ENCODE measurements at places on chromosomes 5 and 9.

GRCh38 chr9:136728548-136729123 lies 14.1 kb downstream of the LCN10 start:
- DNase-seq, result no peak

GRCh38 chr9:37730839-37731238 lies 22.8 kb upstream of the TRMT10B start:
- no peak for DNase-seq

GRCh38 chr5:164708831-164709230 lies 1203.4 kb downstream of the MAT2B start:
- DNase-seq, result no peak

- no peak for DNase-seq
Measured at GRCh38 chr5:138463419-138464007, 1.8 kb upstream of the EGR1 start.

DNA sequence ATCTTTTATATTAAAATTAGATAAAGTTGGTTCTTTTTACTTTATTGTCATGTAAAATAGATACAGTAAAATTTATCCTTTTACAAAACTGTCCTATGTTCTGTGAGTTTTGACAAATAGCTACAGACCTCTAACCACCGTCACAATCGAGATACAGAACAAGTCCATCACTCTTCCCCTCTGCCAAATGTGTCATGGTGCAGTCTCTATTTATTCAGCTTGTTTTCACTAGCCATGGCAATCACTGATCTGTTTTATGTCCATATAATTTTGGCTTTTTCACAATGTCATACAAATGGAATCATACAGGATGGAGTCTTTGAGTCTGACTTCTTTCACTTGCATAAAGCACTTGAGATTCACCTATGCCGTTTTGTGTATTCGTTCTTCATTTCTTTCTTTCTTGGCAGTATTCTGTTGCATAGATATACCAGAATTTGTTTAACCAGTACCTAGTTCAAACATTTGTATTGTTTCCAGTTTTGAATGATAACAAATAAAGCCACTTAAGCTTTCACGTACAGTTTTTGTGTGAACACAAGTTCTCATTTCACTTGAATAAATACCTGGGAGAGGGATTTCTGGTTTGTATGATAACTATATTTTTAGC lies 273.2 kb upstream of the MPDZ start:
- DNase-seq, result no peak

GRCh38 chr5:127088251-127088650 lies 14.9 kb upstream of the C5orf63 start:
- DNase-seq, result no peak

- no peak for DNase-seq
Measured at GRCh38 chr5:119752921-119753886, 123.8 kb downstream of the FAM170A start.

- no peak for DNase-seq
Measured at GRCh38 chr9:136620441-136621018, 42.2 kb upstream of the EGFL7 start.

- DNase-seq, result no peak
Measured at GRCh38 chr9:14303521-14303920, 10.4 kb downstream of the NFIB start.

DNA sequence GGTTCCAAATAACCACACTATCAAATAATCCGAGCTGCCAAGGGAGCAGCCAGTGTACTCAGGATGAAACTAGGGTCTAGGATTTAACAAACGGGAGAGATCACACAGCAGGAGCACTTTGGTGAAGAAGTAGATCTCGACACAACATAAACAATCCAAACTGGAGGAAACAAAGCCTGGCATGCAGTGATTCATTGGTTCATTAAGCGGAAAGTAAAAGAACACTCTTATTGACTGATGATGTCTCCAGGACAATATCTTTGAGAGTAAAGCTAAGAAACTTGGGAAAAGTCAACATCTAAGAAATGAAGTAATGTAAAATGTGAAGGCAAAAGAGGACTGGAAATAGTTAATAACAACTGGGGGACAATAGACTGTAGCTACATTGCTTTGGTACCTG lies 1478.3 kb upstream of the CDH9 start:
- DNase-seq, result no peak

DNA sequence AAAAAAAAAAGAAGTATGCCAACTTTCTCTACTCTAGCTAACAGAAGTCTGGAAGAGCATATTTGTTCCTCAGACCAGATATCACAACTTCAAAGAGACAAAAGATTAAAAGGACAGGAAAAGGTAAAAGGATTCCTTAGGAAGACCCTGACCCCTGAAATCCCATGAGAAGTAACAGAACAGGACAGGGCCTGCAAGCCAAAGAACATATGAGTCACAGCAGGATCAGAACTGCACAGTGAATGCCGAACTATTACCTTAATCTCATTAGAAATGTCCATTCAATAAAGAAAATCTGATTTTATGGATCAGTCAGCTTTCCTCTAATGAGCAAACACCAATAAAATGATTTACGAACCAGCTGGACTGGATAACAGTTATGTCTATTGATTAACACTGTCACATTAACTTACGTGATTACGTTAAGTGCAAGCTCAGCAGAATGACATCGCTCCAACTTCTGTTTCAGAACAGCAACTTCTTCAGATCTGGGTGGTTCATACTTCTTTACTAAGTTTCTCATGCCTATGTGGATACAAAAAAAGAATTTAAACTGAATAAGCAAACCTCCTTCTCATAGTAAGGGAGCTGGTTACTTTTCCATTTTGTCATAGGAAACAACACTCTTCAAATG lies 13.6 kb downstream of the CCNH start:
- DNase-seq, result no peak

DNA sequence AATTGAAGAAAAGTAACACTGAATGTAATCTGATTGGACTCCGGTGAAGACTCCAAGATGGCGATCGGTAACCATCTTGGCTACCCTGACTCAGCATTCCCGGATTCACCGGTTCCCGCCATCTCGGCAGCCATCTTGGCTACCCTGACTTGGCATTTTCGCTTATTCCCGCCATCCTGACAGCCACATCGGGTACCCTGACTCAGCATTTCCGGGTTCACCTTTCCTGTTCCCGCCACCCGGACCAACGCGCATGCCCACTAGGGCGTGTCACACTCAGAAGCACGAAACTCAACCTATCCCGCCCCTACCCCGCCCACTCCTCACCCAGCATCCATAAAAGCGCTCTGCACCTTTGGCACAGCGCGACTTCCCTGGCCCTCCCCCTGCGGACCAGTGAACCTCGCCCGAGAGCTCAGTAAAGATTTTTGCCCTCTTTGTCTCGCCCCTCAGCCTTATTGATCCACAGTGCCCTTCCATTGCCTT lies 17.2 kb downstream of the SPTLC1 start:
- no peak for DNase-seq

DNA sequence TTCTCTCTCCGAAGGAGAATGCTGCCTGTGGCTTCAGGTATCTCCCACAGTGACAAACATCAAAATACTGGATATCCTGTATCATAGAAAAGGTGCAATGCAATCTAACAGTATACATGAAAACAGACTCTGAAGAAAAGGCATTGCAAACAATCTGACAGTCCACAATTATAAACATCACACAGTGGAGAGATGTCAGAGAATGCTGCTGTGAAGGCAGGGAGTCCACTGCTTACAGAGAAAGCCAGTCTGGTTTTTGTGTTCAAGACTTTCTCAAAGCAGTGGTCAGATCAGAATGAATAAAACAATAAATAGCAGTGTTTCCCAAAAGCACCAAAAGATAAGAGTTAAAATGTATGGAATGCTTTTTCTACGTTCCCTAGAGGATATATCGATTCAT lies 28.7 kb downstream of the TTC23L start:
- no peak for DNase-seq

- no peak for DNase-seq
Measured at GRCh38 chr5:148760945-148761638, 65.3 kb upstream of the ADRB2 start.

DNA sequence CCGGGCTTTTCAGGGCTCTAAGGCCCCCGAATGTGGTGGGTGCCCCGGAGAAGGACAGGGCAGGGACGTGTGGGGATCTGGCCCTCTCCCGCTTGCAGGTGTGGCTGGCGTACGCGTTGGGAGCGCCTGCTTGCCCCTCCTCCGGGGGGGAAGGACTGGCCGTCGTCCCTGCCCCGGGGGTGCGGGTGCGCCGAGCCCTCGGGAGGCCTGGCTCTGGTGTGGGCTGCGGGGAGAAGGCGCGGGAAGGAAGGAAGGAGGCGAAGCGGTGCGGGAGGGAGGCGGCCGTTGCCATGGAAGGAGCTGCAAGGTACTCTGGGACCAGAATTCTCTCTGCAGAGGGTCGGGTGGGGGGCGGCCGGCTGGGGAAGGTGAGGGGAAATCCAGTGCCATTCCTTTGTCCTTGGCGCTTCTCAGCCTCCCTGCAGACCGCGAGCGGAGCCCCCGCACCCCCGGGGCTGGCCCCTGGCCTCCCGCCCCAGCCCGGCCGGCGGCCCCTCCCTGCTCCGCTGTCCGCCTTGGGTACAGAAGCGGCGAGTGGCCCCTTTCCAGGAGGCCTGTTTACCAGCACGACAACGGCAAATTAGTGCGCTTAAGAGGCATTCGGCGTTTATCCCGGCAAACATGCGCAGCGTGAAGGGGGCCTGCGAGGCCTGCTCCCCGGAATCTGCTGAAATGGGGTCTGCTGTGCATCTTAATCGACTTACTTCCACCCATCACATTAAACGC lies 67.1 kb upstream of the UNC5A start:
- no peak for DNase-seq

DNA sequence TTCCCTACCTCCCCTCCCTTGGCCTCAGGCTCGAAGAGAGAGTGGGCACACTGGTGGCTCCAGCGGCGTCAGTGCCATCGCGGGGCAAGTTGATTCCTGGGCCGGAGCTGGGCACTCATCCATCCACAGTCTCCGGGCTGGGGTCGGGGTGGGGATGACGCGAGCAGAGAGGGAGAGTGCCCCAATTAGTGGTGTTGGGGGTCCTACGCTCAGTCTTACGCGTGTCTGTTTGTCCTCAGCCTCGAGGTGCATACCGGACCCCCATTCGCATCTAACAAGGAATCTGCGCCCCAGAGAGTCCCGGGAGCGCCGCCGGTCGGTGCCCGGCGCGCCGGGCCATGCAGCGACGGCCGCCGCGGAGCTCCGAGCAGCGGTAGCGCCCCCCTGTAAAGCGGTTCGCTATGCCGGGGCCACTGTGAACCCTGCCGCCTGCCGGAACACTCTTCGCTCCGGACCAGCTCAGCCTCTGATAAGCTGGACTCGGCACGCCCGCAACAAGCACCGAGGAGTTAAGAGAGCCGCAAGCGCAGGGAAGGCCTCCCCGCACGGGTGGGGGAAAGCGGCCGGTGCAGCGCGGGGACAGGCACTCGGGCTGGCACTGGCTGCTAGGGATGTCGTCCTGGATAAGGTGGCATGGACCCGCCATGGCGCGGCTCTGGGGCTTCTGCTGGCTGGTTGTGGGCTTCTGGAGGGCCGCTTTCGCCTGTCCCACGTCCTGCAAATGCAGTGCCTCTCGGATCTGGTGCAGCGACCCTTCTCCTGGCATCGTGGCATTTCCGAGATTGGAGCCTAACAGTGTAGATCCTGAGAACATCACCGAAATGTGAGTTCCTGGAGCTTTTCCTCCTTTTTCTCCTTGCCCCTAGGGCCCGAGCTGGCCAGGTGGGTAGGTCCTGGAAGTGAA lies 861 bp downstream of the NTRK2 start:
- DNase-seq, result no peak

GRCh38 chr9:91196103-91196950 lies 165.4 kb downstream of the AUH start:
- DNase-seq, result no peak

DNA sequence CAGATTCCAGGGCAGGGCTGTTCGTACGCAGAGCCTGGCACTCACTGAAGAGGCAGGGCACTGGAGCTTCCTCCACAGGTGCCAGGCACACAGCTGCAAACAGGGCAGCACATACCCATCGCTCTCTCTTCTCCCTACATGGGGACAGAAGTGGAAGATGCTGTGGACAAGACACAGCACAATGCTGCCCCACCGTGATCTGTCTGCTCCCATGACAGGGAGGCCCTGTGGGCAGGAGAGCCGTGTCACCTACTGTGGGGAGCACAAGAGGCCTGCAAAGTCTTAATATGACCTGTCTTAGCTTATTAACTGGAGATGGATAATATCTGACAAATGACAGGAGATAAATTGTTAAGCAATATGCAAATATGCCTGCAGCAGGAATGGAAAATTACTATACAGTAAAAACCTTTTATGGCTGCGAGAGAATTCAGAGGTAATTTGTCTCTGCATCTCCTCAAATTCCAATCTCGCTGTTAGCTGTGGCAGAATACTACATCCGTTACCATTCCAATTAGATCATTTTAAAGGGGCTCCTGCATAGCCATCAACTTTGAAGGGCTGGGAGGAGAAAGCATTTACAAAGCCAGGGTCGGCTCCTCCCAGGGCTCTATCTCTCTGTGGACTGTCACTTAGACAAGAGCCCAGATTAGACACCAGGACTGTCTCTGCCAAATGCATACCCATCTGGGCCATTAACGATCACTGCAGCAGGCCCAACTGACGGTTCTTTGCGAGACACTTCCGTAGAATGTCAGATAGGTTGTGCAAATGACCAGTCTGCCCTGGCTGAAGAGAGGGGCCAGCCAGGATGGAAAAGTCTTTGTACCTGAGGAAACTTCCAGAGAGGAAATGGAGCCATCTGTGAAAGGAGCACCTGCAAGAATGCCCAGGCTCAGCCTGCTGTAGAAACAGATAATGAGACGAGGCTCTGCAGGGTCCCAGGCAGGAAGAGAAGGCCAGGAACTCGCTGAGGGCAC lies 90.7 kb upstream of the FSTL4 start:
- no peak for DNase-seq

GRCh38 chr5:112709416-112709815 lies 28.3 kb upstream of the APC start:
- no peak for DNase-seq

- DNase-seq, result no peak
Measured at GRCh38 chr5:167634432-167634831, 657.0 kb upstream of the WWC1 start.

- DNase-seq, result no peak
Measured at GRCh38 chr5:26295541-26295940, 742.8 kb downstream of the CDH9 start.

DNA sequence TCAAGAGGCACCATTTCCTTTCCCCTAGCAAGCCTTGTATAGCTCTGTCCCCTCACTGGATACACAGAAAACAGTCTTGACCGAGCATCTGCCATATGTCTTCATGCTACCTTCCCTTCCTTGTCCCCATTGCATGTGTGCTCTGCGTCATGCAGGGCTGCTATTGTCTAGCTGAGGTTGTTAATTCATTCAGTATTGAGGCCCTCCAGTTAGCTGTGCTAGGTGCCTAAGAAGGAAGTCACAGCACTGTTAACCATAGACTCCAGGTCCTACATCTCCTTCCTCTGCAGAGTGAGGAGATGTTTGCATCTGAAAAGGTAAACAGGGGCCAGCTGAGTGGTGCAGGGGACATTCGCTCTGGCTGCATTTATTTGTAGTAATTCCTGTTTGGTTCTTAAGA lies 48.2 kb downstream of the SLC1A3 start:
- DNase-seq, result no peak

All from HFF-Myc (cell line).